ENCODE measurements at places on chromosomes 1 and 21.
A peak's percentile ranks its signal among the peaks of the same experiment; 100 is the strongest.

- no peak for DNase-seq
Observed at GRCh38 chr1:200437556-200438203, 27.8 kb upstream of the ZNF281 start.

- no peak for DNase-seq
Observed at GRCh38 chr1:31413405-31414001, 490 bp downstream of the SERINC2 start.

DNA sequence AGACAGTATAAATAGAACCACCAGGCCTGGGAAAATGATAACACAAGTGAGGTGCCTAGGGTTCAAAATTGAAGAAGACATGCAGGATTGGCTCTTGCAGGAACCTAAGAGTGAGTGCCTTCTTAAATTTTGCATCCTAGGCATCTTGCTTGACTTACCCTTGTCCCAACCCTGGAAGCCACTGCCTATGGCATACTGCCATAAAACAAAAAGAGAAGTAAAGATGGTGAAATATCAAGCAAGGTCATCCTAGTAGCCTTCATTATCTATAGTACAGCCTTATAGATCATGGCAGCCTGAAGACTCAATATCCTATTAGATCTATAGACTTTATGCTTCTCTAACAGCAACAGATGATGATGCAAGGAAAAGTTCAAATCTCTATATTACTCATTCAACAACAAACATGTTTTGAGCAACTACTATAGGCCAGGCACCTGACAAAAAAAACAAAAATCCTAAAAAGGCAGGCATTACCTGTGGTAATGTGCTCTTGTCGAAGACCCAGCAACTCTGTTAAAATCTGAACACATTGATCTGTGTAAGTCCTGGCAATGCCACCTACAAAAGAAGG is 6.3 kb downstream of the AP4B1 start:
- no peak for DNase-seq

GRCh38 chr1:109133815-109134214 is 19.9 kb downstream of the ELAPOR1 start:
- DNase-seq: no peak

GRCh38 chr1:107141491-107142126 is 770 bp downstream of the NTNG1 start:
- no peak for DNase-seq

DNA sequence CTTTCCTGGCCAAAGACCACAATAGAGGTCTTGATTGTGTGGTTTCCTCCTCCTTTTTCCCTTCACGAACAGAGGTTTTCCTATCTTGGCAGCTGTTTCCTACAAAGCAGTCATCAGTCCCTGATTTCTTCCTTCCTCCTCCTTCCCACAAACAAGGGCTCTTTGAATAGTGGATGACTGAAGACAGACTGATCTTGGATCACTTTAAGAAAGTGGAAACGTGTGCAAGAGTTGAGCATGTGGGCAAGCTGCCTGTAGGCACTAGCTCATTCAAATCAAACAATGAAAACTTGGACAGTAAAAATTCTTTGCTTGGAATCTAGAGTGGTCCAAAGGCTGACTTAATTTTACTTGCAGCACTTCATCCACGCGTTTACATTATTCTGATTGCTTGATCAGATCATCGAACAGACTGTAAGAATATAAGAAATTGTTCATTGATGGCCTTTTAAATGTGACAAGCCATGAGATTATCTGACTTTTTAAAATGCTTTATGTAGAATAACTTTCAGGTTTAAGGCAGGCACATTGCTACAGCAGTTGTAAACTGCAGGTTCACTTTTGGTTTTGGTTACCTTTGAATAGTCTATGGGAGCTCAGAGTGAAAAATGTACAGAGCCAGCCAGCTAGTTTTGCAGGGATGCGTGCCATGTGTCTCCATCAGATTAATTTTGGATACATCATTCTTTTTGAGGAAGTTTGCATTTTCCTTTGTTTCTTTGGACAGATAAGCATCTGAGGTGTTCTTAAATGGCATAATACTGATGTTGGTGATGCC is 34.4 kb downstream of the ADGRL2 start:
- DNase-seq: peak; percentile 77

GRCh38 chr1:242651817-242652216 is 127.3 kb upstream of the PLD5 start:
- DNase-seq: no peak

DNA sequence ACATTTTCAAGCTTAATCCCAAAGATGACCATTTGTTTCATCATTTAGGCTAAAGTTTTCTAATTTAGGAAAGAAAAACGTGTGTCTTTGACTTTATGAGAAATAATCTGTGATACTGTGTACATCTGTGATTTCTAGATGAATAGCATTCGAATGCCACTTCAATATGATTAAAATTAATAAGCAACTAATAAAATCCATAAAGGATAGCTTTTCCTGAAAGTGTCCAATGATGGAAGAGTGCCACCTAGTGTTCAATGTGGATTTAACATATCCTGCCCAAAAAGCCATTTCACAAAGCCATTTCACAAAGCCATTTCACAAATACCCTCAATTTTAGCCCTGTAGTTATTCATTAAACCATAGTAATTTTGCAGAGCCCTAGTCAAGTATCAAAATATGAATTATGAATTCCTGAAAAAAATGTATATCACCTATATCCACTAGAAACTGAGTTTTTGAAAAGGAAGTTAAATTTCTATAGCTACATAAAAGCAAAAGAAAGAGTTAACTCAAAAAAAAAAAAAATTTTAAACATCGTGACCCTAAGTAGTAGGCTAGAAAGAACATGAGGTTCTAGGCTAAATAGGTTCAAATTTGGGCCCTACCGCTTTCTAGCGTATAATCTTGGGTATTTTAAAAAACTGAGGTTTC is 19.1 kb downstream of the NME7 start:
- peak; percentile 32 for DNase-seq
